K562 (cell line): ENCODE measurements at places on chromosomes 6 and 20.

DNA sequence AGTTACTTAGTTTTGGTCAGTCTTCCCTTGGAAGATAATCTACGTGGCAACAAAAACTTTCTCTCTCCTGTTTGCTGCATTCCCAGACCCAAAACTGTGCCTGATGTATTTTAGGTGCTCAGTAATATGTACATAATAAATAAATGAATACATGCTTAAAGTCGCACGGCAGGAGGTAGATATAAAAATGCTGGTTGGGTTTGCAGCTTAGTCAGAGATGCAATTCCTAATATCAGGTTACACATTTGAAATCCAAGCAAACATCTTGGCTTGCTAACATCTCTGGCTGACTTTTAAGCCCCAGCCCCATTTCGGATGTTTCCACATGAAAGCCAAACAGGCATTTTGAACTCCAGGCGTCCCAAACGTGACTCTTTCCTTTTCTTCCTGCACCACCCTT is 91.0 kb downstream of the KCNQ5 start:
- no peaks in the 10 kb centered on the region for H3K4me1 ChIP-seq
- no peaks in the 10 kb centered on the region for H3K36me3 ChIP-seq
- no peak overlapping the region for H3K4me3 ChIP-seq
- no peak for DNase-seq

- H3K27me3 ChIP-seq, result peaks cover 13% of the 10 kb centered on the region; the same call in 2 of the 3 replicates
- no peak for DNase-seq
- H3K4me1 ChIP-seq, result peaks cover 4% of the 10 kb centered on the region; the same call in 2 of the 3 replicates
- H3K27ac ChIP-seq, result no peak overlapping the region
These were observed 12.6 kb downstream of the LRP11 start for GRCh38 chr6:149851461-149852110.

DNA sequence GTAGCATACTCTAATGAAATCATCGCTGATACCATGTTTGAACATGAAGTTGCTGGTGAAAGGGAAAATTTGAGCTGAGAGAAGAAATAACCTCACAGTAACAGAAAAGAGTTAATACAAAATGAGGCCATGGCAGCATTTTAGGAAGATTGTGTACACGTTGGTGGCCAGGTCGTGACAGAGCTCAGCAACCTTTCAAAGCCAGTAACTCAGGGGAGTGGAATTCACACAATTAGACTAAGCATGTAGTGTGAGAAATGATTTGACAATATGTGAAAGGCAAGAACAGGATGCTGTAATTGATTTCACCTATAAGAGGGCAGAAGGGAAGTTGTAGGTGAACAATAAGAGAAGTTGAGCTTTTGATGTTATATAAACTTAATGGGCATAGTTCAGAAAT is 246.3 kb downstream of the OGFRL1 start:
- no peaks in the 10 kb centered on the region for H3K36me3 ChIP-seq
- no peak overlapping the region for H3K4me3 ChIP-seq
- H3K27ac ChIP-seq, result no peak overlapping the region
- H3K4me1 ChIP-seq, result no peaks in the 10 kb centered on the region
- DNase-seq, result no peak

GRCh38 chr6:157806131-157806855 is 16.8 kb upstream of the SNX9 start:
- DNase-seq, result no peak
- no peak overlapping the region for H3K27ac ChIP-seq
- H3K27me3 ChIP-seq, result no peaks in the 10 kb centered on the region
- H3K36me3 ChIP-seq, result no peaks in the 10 kb centered on the region

DNA sequence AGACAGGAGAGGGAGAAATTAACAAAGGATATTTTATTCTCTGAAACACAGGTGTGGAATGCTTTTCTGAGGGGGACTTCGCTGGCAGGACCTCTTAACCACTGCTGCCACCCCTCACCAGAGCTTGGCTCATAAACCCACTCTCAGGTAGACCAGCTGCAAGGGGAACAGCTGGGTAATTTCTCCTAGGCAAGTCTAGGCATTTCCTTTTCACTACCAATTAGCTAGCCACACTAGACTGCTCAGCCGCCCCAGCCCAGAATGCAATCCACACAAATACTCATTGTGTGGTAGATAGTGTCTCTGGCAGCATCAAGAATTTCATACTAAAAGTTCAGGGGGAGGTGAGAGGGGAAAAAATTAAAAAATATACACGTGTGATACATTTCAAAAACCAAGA is 267.6 kb upstream of the ID4 start:
- H3K4me1 ChIP-seq, result no peaks in the 10 kb centered on the region
- DNase-seq, result no peak
- H3K27ac ChIP-seq, result no peak overlapping the region
- H3K27me3 ChIP-seq, result no peaks in the 10 kb centered on the region

DNA sequence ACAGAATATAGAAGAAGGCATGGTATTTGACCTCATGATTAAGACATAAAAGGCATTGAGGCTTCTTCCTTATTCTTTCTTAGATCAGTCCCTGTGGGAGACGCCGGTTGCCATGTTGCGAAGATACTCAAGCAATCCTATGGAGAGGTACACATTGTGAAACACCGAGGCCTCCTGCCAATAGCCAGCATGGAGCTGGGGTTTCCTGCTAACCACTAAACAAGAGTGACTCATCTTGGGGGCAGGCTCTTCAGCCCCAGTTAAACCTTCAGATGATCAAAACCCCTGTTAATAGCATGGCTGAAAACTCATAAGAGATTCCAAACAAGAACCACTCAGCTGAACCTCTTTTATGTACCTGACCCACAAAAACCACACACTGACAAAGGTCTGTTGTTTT is 478.8 kb downstream of the CD83 start:
- peak; percentile 56 for DNase-seq
- no peaks in the 10 kb centered on the region for H3K36me3 ChIP-seq
- no peaks in the 10 kb centered on the region for H3K27me3 ChIP-seq
- no peak overlapping the region for H3K27ac ChIP-seq
- no peak overlapping the region for H3K4me3 ChIP-seq

DNA sequence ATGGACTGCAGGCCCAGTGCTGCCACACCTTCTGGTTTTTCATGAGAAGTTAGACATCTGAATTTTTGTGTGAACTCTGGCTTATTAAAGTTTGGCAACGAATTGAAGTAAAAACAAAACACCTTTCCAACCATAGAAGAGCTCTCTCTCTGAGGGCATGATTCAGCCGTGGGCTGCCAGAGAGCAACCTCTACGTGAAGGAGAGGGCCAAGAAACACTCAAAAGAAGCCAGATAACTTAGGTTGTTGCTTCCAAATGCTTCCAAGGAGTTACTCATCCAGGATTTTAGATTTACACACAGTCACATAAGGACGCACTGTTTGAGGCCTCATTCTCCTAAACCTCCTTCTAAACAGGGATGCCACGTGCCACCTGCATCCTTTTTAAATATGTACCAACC is 65.5 kb downstream of the NRN1 start:
- H3K36me3 ChIP-seq, result no peaks in the 10 kb centered on the region
- peaks cover 12% of the 10 kb centered on the region for H3K27me3 ChIP-seq
- H3K27ac ChIP-seq, result no peak overlapping the region
- H3K4me1 ChIP-seq, result no peaks in the 10 kb centered on the region
- H3K4me3 ChIP-seq, result no peak overlapping the region

DNA sequence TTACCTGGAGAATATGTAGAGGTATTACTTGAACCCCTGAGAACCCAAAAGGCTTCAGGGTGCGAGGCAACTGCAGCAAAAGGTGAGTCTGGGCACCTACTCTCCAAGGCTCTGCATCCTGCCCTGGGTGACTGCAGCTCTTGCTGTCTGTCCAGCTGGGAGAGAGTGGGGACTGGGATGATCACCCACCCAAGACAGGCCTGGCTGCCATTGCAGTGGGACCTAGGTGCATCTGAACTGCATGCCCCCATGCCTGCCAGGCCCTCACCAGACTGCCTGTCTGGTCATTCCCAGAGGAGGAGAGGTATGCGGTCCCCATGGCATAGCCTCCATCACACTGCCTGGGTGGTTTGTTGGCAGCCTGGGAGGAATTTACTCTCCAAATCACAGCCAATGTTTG is 563.9 kb downstream of the TFAP2A start:
- H3K4me3 ChIP-seq, result no peak overlapping the region
- H3K27me3 ChIP-seq, result no peaks in the 10 kb centered on the region; the same call in 1 of the 2 replicates
- DNase-seq, result no peak
- no peak overlapping the region for H3K27ac ChIP-seq
- no peaks in the 10 kb centered on the region for H3K36me3 ChIP-seq
